ENCODE measurements at places on chromosomes 1 and 21. TPM values are rescaled to one million over a fixed set of nuclear protein-coding genes. Genes with fewer than 3 reads are reported as not detected.

The CACHD1 gene
- 1.8 TPM for total RNA-seq

The ABCB10 gene
- 13.6 TPM for total RNA-seq

The NR1I3 gene
- total RNA-seq: not detected

The THEM5 gene
- total RNA-seq: not detected

The KRTAP10-10 gene
- total RNA-seq: not detected

The LAPTM5 gene
- under 0.01 TPM for total RNA-seq

The KCNK2 gene
- 1.3 TPM for total RNA-seq

The IL12RB2 gene
- total RNA-seq: 0.53 TPM

The ATP1A2 gene
- not detected for total RNA-seq

The CSF1 gene
- 1.3 TPM for total RNA-seq

The KIFAP3 gene
- total RNA-seq: 15.7 TPM

The CFHR1 gene
- not detected for total RNA-seq

The BPNT1 gene
- total RNA-seq: 17.6 TPM

The HSD3B1 gene
- not detected for total RNA-seq

The HSPA13 gene
- 109 TPM for total RNA-seq

The RGS8 gene
- total RNA-seq: not detected

The RNF11 gene
- total RNA-seq: 184 TPM

The OR2T29 gene
- not detected for total RNA-seq

The MYOC gene
- not detected for total RNA-seq

The CLCA2 gene
- 15.3 TPM for total RNA-seq

The FCRL3 gene
- not detected for total RNA-seq

The SLAMF8 gene
- not detected for total RNA-seq

The MMEL1 gene
- 0.13 TPM for total RNA-seq

The GJA9 gene
- 0.26 TPM for total RNA-seq

The SLC2A5 gene
- 0.26 TPM for total RNA-seq

The OR2AK2 gene
- total RNA-seq: not detected

The ACTA1 gene
- not detected for total RNA-seq

The TRIM45 gene
- 2.6 TPM for total RNA-seq

Data from bronchial epithelial cell (primary cell).